Panc1 (cell line): ENCODE measurements at places on chromosomes 1 and 21. TPM values are rescaled to one million over a fixed set of nuclear protein-coding genes. Genes with fewer than 3 reads are reported as not detected.

The RAP1GAP gene
- 4.6 TPM for total RNA-seq

The TBCE gene
- total RNA-seq: 72.0 TPM

The MX2 gene
- total RNA-seq: 56.7 TPM

- no peak for DNase-seq
These were observed 28.4 kb downstream of the TRIM33 start for GRCh38 chr1:114482585-114482984.

- DNase-seq: no peak
These were observed 16.2 kb upstream of the PDXK start for GRCh38 chr21:43702785-43703034.

- no peak for DNase-seq
These were observed 396.1 kb upstream of the PLXNA2 start for GRCh38 chr1:208640295-208640694.

DNA sequence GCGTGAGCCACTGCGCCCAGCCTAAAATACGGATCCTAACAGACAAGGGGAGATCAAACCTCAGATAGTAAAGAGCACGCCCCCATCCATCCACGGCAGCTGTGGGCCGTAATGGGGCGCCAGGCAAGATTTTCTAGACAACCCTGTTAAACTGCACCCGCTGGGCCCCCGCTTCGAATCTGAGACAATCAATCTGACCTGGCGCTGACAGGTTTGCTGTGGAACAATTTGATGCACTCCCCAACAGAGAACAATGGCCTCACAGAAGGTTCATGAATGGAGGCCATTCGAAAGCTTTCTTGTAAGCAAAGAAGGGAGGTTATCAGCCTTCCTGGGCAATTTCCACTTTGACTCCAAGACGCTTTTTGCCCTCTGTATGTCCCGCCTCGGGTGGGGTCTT lies 30.5 kb downstream of the CLSTN1 start:
- no peak for DNase-seq

GRCh38 chr1:187045371-187045770 lies 216.6 kb downstream of the PLA2G4A start:
- DNase-seq: no peak
